ENCODE measurements at places on chromosomes 3 and 15.

DNA sequence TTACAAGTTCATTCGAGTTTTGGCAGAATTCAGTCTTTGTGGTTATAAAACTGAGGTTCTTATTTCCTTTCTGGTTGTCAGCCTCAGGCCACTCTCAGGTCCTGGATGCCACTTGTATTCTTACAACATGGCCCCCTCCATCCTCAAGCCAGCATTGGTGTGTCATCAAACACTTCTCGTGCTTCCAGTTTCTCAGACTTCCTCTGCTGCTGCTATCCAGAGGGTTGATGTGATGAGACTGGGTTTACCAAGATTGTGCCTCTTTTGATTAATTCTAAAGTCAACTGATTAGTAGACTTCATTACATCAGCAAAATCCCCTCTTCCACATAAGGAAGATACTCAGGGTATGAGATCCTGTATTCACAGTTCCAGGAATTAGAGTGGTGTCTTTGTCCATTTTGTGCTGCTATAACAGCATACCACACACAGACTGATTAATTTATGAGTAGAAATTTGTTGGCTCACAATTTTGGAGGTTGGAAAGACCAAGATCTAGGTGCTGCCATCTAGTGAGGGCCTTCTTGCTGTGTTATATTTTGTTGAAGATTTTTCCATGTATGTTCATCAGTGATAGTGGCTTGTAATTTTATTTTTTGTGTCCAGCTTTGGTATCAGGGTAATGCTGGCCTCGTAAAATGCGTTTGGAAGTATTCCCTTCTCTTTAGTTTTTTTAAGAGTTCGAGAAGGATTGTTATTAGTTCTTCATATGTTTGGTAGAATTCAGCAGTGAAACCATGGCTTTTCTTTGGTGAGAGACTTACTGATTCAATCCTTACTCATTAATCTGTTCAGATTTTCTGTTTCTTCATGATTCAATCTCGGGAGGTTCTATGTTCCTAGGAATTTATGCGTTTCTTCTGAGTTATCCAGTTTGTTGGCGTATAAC, 11.1 kb downstream of the LRCH3 start:
- peak; percentile 52 for DNase-seq

DNA sequence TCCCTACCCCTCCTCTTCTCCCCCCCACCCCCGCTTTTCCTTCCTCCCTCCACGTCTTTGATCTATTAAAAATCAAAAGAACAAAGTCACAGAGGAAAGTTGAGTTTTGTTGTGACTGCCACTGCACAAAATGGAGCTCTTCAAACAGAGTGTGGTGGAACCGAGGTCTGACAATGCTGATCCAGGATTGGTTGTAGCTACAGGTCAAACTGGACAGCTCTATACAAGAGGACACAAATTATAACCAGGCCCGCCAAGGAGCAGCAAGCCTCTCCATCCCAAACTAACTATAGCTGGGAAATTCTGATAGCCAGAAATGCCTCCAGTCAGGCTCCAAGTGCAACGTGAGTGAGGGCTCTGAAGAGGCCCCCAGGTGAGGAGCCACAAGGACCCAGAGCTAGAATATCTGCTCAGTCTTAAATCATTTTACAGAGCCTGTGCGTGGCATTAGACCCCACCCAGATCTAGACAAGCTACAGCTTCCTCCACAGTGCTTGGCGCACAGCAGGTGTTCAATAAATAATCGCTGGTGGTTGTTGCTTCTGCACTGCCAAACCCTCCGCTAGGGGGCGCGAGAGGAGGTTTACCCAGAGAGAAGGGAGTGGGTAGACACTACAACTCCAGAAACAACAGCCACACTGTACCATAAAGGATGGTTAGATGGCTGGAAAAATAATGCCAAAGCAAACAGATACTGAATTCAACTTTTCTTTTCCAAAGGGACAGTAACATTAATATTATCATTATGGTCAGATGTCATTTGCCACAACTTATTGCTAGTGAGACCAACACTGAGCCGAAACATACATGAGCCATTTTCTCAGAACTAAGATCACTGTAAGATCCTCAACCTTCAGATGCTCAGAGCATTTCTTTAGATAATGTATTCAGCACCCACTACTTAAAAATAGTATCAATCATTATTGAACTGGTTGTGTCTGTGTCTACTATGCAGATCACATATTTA, 44.6 kb downstream of the ZIC4 start:
- DNase-seq: peak; percentile 56

DNA sequence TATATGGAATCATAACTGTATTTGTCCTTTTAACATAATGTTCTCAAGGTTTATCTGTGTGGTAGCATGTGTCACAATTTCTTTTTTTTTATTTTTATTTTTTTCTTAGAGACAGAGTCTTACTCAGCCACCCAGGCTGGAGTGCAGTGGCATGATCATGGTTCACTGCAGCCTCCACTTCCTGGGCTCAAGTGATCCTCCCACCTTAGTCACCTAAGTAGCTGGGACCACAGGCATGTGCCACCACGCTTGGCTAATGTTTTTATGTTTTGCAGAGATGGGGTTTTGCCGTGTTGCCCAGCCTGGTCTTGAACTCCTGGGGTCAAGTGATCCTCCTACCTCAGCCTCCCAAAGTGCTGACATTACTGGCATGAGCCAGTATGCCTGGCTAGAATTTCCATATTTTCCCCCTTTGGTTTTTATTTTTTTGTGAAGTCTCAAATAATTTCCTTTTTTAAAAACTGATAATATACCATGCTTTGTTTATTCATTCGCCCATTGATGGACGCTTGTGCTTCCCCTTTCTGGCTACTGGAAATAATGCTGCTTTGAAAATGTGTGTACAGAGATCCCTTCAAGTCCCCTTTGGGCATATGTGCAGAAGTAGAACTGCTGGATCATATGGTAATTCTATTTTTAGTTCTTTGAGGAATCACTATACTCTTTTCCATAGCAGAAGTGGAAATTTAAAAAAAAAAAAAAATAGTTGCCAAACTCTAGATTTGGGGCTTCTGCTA, 28.4 kb downstream of the TMEM40 start:
- DNase-seq: no peak

GRCh38 chr15:62603742-62604141, 438.7 kb upstream of the C2CD4B start:
- DNase-seq: no peak

DNA sequence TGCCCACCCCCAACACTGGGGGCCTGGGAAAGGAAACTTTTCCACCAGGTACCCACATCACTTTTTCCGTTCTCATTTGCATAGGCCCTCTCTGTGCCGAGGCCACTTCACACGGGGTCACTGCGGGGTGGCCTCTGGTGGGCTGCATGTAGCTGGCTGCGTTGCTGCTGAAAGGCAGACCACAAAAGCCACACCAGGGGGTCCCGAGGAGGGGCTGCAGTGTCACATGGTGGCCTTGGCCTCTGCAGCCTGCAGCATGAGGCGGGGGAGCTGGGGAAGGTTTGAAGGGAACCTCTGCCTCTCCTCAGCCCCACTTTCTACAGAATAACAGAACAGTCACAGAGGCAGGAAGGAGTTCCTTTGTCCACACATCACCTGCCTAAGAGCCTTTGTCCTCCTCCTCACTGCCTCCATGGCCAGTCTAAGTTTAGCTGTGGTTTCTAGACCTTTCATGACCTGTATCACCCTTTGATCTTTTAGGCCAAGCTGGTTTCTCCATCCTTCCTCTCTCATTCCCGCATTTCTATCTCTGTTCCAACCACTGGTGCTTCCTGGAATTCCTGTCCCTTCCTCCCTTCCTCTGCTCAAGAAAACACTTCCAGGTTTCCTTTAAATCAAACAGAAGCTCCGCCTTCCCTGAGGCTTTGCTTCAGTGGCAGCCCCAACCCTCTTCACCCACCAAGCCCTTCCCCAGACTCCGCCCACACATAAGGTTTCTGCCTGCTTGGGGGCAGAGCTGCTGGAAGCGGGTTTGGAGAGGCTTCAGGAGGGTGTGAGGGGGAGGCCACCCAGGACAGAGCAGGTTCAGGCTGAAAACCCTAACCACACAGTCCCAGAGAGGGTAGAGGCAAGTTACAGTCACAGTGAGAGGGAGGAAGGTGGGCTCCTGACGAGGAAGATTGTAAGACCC, 150.7 kb upstream of the TLE3 start:
- peak; percentile 66 for DNase-seq
